ENCODE measurements at places on chromosomes 11 and 22. TPM values are rescaled to one million over a fixed set of nuclear protein-coding genes. Genes with fewer than 3 reads are reported as not detected.

GRCh38 chr22:29016067-29016938 lies 45.3 kb downstream of the C22orf31 start:
- peak overlapping the region; percentile 14 for H3K27ac ChIP-seq
- H3K36me3 ChIP-seq, result no peaks in the 10 kb centered on the region
- no peaks in the 10 kb centered on the region for H3K4me1 ChIP-seq
- no peaks in the 10 kb centered on the region for H3K27me3 ChIP-seq
- no peak overlapping the region for H3K4me3 ChIP-seq

- no peak overlapping the region for H3K4me3 ChIP-seq
- H3K27ac ChIP-seq, result no peak overlapping the region
- peaks cover 8% of the 10 kb centered on the region for H3K36me3 ChIP-seq
- no peaks in the 10 kb centered on the region for H3K4me1 ChIP-seq
- no peak for DNase-seq
Measured at GRCh38 chr11:121063728-121064127, 37.3 kb upstream of the TECTA start.

GRCh38 chr11:68002938-68003845 lies 705 bp downstream of the UNC93B1 start:
- no peak for DNase-seq
- peak overlapping the region; percentile 57 for H3K4me3 ChIP-seq
- peak overlapping the region; percentile 77 for H3K27ac ChIP-seq

- no peaks in the 10 kb centered on the region for H3K4me1 ChIP-seq
- no peaks in the 10 kb centered on the region for H3K36me3 ChIP-seq
- no peak overlapping the region for H3K4me3 ChIP-seq
Measured at GRCh38 chr11:93394488-93394887, 63.9 kb downstream of the DEUP1 start.

DNA sequence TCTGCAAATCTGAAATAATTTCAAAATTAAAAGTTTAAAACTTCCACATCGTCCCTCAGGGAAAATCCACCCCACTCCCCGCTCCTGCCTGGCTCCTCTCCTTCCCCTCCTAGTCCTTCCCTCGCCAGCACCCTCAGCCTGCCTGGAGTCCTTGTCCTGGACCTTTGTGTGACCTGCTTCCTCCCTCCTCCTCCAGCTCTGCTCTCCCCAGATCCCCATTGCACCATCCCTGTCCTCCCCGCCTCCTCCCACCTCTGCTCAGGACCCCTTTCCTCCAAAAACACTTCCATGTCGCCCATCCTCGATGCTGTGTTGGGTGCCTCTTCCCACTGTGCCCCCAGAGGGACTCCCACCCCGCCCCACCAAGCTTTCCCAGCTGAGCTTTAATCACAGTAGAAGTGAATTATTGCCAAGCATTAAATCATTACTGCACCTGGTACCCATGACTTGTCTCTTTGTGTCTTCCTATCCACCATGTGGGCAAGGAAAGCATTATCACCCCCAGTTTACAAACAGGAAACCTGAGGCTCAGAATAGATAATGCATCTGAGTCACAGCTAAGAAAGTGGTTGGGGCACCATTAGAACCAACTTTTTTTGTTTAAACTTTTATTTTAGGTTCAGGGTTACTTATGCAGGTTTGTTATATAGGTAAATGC lies 2.4 kb upstream of the ZP1 start:
- no peak overlapping the region for H3K27ac ChIP-seq
- H3K27me3 ChIP-seq, result no peaks in the 10 kb centered on the region
- no peaks in the 10 kb centered on the region for H3K4me1 ChIP-seq
- H3K4me3 ChIP-seq, result no peak overlapping the region
- no peaks in the 10 kb centered on the region for H3K36me3 ChIP-seq
- DNase-seq, result no peak

DNA sequence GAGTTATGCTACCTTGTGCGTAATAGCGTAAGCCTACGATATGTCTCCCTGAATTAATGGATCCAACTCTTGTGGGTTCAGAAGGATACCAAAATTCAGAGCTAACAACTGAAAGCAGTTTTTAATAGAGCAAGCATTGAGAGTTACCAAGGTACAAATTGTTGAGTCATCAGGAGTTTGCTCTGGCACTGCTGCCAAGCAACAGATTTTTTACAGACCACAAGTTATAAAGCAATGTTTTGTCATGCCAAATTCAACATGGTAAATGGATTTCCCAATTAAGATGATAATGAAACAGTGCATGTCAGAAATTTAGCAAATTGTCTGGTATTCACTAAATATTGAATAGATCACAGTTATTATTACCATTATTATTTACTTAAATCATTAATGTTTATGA lies 295.6 kb downstream of the NELL1 start:
- H3K4me1 ChIP-seq, result no peaks in the 10 kb centered on the region
- no peaks in the 10 kb centered on the region for H3K27me3 ChIP-seq
- H3K36me3 ChIP-seq, result no peaks in the 10 kb centered on the region
- no peak overlapping the region for H3K4me3 ChIP-seq
- no peak for DNase-seq
- H3K27ac ChIP-seq, result no peak overlapping the region

The OR10AG1 gene
- not detected for total RNA-seq

The VPREB1 gene
- not detected for total RNA-seq
